GM12892 (cell line): ENCODE measurements at places on chromosomes 6 and 20.

DNA sequence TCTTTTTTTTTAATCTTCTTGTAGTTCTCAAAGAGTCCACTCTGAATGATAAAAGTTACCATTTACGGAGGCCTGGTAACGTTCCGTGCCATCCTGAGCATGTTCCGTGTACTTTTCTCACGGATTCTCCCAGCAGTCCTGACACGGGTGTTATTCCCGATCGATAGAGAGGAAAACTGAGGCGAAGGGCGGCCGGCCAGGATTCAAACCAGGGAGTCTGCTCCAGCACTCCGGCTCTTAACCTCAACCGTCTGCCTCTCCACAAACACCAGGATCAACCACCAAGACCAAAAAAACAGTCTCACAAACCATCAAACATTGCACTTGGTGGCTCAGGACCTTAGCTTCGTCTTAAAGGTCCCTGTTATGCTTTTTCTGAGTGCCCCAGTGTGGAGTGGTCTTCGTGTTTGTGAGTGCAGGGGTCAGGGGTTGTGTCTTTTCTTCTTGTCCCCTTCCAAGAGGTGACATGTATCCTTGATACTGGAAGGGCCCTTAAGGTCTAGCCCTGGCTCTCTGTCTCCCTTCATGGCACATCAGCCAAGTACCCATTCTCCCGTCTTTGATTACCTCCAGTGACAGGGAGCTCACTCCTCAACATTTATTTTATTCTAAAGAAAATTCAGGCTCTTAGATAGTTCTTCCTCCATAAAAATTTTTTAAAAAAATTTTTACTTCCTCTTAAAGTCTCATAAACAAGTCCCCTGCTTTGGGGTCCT, 35.1 kb downstream of the SRC start:
- no peak for DNase-seq

DNA sequence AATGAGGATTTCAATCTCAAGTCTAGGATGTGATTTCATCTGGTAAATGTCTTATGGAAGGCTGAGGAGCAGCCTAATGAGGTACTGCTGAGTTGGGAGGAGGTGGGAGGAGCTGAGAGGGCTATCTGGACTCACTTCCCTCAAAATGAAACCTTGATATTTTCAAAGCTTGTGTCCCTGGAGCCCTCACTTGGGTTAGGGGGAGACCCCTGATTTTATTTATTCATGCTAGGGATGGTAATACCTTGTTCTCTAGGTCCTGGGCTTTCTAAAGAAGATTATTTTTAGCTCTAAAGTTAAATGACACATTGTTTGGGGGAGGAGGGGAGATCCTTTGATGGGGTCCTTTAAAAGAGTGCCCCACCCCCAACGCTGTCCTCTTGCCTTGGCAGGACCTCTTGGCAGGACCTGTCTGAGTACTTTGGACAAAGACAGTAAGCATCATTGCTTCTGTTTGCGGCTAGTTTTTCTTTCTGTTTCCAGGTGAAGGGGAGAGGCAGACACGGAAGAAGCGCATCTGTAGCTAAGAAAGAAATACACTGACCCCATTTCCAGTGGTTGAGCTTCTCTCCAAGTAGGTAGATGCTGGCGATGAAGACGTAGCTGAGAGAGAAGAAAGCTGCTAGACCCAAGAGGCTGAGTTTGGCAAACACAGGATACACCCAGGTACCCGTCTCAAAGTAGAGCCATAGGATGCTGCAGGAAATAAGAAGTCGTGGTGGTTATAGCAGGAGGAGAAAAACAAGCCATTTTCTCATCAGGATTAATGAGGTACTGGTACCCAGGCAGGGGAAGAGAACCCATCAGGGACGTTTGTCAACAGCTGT, 55.6 kb downstream of the ADTRP start:
- DNase-seq: no peak

- no peak for DNase-seq
Observed at GRCh38 chr20:16286601-16287000, 286.6 kb downstream of the KIF16B start.

DNA sequence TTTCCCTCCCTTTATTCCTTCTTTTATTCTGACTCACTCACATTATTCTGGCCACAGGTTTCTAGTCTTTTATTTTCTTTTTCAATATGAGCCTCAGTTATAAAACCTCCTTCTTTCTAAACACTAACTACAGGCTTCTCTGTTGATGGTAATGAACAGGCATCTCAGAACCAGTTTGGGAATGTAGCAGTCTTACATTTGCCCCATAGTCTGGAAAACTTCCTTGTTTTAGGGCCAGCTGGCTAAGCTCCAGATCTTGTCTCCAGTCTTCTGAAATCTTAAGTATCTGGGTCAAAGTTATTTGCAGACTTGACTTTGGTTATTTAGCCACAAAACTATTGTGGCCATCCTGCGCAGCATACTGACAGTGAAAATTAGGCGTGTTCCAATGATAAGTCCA, 97.0 kb upstream of the MAN1A1 start:
- DNase-seq: no peak

DNA sequence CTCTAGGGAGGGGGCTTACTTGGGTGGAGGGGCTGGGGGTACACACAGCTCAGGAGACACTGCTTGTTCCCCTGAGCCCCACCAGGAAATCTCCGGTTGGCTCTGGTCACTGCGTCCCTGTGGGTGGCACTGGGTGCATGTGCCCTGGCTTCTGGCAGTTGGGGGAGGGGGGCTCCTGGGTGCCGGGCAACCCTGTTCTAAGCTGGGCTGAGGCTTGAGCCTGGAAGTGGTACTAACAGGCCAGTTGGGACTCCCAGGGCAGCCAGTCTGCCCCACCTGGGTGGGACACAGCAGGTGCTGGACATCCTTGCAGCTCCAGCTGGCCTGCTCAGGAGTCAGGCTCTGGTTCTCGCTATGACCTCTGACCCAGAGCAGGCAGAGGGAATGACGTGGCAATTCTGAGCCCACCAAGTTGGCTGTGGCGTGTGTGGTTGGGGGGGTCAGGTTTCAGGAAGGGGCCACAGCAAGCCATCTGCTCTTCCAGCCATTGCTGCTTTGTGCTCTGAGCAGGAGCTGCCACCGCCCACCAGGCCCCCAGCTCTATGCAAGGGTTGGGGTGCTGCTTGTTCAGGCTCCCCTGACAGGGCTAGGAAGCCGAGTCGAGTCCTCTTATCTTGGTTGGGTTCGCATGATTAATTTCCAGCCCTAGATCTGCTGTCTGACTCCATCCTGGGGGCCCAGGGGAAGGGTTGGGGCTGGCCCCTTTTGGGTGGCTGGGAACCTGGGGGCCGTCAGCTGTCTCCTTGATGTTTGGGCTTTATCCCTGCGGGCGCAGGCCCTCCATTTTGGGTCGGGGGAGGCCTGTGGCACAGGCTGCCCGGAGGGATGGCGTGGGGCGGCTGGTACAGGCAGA, 590 bp downstream of the C20orf204 start:
- DNase-seq: no peak

DNA sequence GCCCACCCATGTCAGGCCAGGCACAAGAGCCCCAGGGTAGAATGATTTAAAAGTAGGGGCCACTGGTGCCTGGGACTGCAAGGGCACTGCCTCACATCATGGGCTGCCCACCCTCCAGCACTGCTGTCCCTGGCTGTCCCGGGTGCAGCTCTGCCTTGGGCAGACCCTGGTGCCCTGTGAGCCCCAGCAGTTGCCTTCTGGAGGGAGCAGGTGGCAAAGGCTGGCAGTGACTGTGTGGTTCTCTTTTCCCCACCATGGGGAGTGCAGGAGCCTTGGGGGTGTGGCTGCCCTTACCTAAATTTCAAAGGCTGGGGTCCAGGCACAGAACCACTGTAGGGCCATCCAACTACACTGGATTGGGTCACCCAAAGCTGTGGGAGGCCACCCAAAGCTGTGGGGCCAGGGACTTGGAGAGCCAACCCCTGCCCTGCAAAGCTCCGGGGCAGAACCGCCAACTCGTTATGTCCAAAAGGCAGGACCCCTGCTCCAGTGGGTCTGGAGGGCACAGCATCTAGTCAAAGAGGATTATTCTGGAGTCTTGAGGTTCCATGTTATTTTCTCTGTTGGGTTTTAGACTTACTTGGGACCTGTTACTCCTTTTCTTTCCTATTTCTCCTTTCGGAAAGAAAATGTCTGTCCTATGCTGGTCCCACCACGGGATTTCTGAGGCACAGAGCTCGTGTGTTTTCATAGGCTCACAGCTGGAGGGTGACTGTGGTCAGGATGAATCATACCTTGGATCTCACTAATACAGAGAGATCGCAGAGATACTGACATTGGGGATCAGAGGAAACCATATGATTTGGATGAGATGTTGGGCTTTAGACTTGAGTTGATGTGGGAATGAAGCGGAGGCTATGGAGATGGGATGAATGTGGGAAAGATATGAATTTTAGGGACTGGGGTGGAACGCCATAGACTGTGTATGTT, 65.3 kb downstream of the RAMACL start:
- no peak for DNase-seq

DNA sequence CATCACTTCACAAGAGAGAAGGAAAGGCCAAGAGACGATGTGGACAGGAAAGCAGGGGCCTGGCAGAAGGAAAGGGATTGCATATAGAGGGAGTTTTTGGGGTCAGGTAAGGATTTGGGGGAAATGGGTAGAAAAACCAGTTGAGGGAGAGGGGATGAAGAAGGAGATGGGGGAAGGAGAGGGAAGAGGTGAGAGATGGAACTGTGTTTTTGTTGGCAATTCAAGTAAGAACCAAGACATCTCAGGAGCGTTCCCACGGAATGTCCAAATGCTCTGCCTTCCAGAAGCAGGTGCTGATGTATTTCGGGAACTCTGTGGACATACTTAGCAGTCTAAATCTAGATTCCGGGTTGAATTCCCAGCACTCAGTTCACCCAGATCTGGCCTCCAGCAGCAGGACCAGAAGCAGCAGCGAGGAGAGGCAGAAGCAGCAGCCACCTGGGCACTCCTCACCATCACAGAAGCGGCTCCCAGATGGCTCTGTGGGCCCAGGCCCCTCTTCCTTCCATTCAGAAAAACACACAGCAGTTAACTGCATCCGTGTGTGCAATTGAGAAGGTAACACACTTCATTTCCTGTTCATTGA, 88.8 kb downstream of the DZANK1 start:
- DNase-seq: no peak

DNA sequence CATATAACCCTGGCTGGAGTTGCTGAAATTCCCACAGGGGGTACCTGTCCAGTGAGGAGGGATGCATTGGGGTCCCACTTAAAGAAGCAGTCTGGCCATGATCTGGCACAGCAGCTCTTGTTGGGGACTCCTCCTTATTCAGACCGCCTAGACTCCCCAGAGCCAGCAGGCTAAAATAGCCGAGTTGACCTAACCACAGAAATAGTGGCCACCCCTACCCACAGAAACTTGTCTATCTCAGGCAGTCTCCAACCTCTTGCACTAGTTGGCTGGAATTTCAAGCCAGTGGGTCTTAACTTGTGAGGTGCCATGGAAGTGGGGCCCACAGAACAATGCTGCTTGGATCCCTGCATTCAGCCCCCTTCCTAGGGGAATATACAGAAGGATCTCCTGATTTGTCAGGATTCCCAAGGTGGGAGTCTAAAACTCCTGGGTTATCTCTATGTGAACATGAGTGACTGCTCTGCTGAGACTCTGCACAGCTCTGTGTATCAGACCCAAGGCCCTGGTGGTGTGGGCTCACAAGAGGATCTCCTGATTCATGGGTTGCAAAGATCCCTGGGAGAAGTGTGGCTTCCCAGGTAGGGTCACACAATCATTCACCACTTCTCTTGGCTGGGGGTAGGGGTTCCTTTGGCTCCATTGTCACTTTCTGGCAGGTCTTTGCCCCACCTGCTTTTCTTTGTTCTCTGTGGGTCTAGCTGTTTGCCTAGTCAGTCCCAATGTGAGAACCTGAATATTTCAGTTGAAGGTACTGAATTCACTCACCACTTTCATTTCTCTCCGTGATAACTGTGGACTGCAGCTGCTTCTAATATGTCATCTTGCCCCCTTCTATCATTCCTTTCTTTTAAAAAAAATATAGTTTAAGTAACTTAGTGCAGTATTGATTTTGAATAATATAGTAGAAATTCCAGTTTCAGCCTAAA, 65.5 kb upstream of the CLVS2 start:
- no peak for DNase-seq

DNA sequence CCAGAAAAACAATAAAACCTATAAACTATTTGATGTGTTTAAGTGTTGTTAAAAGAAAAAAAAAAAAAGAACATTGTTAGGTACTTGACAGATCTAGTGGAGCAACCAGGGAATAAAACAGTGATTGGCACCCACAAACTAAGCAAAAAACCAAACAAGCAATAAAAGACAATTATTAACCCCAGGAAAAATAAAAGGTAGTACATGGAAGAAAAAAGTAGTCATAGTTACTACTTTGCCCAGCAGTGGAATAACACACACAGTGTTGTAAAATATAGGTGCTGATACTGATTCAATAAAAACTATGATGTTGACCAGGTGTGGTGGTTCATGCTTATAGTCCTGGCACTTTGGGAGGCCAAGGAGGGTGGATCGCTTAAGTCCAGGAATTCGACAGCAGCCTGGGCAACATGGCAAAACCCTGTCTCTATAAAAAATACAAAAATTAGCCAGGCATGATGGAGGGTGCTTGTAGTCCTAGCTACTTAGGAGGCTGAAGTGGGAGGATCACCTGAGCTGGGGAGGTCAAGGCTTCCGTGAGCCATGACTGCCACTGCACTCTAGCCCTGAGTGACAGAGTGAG, 43.9 kb downstream of the PIGU start:
- DNase-seq: no peak

GRCh38 chr20:9200620-9201019, 131.7 kb downstream of the PLCB4 start:
- DNase-seq: no peak

DNA sequence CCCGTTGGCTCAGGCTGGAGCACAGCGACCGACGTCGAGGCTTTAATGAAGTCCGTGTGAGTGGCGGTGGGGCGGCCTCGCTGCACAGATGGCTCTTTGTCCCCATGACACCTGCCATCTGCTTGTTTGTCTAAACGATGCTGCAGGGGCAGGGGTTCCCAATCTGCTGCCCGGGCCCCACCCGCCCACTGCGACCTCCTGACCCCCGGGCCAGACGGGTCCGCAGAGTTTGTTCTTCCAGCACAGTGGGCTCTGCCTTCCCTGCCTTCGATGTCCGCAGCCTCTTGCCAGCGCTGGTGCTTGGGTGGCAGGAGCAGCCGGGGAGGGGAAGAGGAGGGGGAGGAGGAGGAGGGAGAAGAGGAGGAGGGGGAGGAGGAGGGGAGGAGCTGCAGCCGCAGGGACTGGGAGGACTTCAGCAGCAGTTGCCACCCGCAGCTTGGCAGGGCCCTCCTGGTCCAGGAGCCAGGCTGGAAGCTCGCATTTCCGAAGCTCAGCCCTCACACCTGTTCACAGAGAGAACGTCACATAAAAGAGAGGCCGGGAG, 210.0 kb downstream of the DLL1 start:
- no peak for DNase-seq

DNA sequence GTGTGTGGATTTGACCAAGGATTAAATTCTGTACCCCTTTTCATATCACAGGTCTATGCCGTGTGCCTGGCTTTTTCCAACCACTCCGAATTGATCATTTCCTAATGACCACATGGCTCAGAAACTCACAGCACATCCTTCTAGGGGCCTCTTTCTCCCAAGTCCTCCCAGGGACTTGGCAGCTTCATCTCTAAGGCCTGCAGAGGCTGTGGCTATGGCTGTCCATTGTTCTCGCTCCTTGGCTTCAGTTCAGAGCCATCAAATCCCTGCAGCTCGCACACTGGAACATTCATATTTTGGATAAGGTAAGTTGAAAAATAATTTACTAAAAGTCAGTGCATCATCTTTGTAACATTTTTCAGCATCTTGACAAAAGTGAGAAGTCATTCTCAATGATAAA, 497.2 kb upstream of the CDH4 start:
- no peak for DNase-seq
